ENCODE measurements at places on chromosomes 5 and 9.

DNA sequence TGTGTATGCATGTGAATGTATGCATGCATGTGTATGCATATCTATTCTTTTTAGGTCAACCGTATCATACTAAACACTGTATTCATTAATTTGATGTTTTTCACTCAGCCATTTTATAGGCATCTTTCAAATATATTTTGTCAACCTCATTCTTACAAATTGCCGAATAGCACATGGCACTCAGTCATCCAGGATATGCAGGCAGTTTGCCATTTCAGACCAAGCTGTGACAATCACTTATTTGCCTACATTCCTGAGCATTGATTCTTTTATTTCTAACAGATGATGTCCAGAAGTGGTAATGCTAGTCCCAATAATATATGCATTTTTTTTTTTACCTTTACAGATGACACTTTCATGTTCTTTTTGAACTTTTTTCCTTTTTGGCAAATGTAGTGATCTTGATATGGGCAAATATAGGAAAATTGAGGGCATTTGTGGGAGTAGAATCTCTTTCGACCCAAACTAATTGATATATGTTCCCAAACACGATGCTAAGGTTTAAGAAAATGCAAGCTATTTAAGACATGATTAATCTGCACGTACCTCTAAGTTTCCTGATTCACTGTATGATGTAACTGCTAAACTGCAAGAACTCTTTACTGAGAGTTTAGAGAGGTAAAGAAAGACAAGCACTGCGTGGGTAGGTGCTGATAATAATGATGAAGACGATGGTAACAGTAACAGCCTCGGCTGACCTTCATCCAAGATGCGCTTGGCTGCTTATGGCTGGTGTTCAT, 153.9 kb upstream of the DAP start:
- DNase-seq, result no peak

DNA sequence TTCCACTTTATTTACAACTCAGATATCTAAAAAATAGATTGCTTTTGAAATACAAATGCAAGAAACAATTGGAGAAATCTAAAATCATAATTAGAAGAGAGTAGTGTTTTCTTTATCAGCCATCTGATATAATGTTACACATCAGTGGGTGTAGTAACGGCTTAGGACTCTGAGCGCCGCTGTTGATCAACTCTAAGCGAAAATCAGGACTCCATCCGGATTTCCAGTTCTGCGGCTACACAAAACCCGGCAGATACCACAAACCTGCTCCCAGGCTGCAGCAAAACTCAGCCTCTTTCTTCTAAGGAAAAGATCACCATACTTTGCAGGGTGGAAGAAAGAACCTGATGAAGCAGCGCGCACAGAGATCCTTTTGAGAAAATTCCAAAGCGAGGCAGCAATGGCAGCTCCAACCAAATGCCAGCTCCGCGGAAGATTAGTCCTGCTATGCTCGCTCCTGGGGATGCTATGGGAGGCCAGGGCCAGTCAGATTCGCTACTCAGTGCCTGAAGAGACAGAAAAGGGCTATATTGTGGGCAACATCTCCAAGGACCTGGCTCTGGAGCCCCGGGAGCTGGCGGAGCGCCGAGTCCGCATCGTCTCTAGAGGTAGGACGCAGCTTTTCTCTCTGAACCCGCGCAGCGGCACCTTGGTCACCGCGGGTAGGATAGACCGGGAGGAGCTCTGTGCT, at the start of gene PCDHGA9:
PCDHGA9 (plus strand) TSS at position 226 of the 691 bp plus-strand sequence; CDS start at position 401, 175 bp downstream.
- DNase-seq, result no peak

GRCh38 chr5:10109299-10109698, 140.4 kb downstream of the ATPSCKMT start:
- no peak for DNase-seq

GRCh38 chr5:177498013-177498787, 796 bp upstream of the PDLIM7 start:
- no peak for DNase-seq

DNA sequence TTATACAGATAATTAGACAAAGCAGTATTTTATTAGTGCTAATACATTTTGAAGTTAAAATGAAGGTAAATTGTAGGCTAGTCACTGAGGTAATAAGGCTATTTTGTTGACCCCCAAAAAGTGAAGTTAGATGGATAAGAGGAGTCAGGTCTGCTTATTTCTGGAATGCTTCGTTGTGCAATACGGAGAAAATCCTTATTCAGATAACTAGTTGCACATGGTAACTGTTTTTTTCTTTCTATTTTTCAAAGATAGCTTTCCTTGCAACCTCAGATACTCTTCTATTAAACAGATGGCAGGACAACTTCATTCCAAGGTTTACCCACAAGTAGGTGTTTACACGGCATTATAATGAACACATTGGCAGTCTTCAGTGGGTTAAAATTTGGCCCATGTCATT, 101.1 kb downstream of the TMEM174 start:
- no peak for DNase-seq

Data from stimulated activated naive B cell treated with anti-CD40 and anti-IgM and Interleukin-4, amounts not matched to agents 10 μg/mL and 1 μg/mL and 100 μg/mL, for 72 hours (primary cell).